ENCODE measurements at places on chromosomes 7 and 10.

DNA sequence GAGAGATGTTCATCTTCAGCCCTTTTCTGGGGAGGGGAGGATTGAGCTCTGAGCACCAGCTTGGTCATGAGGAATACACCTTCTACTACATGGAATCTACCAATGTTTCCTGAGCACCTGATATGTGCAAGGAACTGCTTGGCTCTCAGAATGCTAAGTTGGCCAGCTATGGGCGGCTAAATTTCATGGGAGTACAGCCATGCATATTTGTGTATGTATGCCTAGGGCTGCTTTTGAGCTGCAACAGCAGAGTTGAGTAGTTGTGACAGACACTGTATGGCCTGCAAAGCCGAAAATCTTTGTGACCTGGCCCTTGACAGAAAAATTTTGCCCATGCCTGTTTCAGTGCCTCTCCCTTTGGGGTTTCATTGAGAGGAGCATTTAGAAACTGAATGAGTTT, 44.9 kb downstream of the NPY start:
- DNase-seq = no peak

DNA sequence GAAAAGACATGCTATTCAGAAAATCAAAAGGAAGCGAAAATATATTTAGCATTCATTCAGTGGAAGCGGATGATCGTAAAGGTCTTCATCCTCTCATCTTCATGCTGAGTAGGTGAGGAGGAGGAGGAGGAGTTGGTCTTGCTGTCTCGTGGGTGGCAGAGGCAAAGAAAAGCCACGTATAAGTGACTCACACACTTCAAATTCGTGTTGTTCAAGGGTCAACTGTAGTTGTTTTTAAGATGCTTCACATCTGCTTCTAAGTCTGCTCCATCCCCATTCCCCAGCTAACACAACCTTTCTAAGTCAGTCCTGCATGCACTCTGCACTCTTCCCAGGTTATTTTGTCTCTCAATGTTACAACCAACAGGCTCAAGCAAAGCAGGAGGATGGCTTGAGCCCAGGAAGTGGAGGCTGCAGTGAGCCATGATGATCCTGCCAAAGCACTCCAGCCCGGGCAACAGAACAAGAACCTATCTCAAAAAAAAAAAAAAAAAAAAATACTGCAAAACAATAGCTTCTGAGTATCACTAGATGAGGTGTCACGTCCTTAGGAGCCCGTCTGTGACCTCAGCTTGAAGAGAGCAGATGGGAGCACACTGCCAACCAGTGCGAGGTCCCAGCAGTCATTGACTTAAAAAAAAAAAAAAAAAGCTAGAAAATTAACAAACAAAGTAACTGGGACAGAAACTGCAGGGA, 70.5 kb downstream of the SFMBT2 start:
- DNase-seq = no peak

DNA sequence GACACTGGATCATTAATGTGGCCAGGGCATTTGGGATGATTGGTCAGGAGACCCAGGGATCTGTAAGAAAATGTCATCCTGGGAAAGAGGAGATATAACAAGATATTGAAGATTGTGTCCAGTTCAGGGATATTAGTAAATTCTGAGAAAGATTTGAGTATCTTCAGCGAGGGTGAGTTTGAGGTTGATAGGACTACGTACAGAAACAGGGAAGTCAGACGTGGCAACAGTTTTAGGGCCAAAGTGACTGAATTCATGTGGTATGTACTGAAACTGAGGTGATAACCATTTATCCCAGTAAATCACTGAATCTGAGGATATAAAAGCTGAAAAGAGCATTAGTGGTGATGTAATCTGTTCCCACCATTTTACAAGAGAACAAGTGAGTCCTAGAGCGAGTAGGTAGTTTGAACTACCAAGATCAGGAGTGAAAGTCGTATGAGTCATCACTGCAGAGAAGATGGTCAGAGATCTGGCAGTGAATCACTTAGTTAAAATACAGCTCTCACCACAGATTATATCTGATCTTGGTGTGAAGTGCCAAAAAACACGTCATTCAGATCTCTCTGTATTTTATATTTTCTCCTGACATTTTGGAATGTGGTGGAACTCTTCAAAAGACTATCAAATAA, 220.5 kb downstream of the CDK14 start:
- DNase-seq = peak; percentile 78

GRCh38 chr10:75508814-75509306, 77.4 kb downstream of the LRMDA start:
- no peak for DNase-seq

- DNase-seq = no peak
Measured at GRCh38 chr10:71840177-71840957, 10.7 kb downstream of the PSAP start.

DNA sequence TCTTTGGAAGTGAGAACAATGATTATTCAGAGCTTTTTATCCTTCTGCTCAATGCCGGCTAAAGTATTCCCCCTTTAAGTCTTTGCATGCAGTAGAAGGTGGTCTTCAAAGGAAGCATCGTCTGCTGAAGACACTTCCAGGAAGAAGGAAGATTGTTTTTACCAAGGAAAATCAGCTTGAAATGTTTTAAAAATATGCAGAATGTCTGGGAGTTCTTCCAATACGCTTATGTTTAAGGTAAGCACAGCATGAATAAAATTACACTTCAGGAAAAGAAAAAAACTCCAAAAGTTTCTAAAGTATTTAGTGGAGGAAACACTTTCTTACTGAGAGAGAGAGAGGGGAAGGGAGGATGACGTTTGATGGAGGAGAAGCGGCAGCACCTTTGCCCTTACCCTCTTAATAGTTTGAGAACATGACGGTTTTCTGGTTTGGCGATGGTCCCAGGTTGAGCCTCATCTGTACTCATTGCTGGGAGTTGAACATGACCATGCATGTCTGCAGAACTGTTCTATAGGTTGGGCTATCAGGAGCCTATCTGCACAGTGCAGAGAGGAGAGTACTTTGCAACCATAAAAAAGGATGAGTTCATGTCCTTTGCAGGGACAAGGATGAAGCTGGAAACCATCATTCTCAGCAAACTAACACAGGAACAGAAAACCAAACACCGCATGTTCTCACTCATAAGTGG, 338.1 kb downstream of the ACTR3B start:
- DNase-seq = no peak

DNA sequence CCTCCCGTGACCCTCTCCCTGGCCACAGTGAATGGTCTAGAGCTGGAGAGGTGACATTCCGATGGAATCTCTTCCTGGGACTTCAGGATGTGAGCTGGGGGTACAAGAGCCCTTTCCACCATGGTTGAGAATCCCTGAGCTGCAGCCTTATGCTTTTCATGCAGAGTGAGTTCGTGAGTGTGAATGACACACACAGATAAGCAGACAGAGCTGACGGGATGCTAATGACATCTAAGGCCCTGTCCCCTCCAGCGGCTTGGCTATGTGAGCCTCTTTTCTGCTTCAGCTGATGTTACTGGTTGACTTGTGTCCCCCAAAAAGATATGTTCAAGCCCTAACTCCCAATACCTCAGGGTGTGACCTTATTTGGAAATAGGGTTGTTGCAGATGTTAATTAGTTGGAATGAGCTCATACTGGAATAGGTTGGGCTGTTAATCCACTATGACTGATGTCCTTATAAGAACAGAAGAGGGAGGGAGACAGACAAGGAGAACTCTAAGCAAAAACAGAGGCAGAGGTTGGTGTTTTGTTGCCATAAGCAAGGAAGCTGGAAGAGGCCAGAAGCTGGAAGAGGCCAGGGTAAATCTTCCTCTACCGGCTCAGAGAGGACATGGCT, 111.1 kb upstream of the AFAP1L2 start:
- DNase-seq = no peak

DNA sequence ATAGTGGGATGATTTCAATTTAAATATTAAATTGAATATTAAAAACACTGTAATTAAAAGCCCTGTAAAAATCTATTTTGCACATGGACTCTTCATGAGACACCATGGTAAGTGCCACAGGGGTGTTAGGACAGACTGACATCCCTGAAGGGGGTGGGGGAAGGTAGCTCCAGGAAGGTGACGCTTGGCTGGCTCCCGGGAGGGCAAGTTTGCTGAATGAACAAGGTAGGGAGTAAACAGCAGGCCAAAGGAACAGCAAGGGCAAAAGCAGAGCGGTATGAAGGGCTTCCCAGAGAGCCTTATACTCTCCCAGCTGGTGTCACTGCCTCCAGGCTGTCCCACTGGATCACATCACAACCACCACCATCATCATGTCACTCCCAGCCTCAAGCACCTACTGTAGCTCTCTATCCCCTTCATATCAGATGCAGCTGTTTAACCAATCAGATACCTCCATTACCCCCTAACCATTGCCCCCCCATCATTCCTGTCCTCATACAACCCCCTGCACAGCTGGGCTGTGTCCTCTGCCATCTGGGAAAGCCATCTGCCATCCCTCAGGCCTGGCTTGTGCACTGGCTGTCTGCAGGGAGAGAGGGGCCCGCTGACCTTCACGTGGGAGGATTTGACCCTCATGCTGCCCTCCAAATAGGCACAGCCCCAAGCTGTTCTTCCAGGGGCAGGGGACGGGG, 19.5 kb downstream of the HSPA12A start:
- DNase-seq = no peak

- DNase-seq = no peak
Measured at GRCh38 chr7:44394636-44395035, 69.2 kb upstream of the CAMK2B start.

DNA sequence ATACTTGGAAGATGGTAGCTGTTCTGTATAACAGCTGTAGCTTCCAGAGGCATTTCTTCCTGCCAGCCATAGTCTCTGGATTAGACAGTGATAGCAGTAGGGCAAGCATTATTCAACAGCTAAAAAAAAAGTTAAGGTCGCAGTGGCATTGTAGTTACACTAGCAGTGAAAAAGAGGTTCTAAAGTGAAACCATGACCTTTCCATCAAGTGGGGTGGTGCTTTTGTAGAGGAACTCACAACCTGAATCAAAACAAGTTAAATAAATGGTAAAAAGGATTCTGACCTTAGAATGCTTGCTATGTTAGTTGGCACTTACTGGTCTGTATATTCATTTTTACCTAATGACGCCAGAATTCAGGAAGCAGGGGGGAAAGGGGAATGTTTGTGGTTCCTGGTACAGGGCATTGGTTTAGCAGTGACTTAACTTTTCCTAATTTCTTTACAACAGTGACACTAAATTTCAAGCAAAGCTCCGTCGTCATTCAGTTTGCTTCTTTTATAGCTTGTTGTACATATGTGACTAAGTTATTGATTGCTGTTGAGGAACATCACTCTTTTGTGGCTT, 55.0 kb downstream of the GBF1 start:
- DNase-seq = no peak

DNA sequence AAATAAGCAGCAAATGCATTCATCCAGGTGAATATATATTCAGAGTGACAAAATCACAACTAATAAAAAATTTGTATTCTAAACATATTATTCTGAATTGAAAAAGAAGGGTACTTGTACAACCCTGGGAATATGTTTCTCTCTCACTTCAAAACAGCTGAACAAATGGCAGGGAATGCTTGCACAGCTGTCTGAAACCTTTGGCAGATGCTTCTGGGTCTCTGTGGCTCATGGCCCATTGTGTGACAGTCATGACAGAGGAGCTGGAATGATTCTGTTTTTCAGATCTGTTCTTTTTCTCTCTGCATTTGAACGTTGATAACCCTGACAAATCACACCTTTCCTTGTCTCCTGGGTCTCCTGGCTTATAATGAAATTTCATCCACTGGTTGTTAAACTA, 275.7 kb upstream of the FZD1 start:
- no peak for DNase-seq

DNA sequence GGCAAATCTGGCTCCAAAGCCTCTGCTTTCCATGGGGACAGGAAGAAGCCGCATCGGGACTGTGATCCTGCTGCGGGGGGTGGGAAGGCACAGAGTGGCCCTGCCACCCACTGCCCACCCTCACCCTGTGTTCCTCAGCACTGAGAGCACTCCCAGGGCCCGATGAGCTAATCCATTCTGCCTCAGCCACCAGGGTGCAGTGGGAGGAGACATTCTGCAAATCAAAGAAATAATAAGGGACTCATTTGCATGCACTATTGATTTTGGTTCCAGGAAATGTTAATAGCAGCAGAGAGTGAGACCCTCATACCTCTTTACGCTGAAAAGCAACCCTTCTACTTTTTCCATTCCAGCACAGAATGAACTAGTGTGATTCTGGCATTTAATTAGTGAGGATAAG, 572.8 kb downstream of the INHBA start:
- no peak for DNase-seq

DNA sequence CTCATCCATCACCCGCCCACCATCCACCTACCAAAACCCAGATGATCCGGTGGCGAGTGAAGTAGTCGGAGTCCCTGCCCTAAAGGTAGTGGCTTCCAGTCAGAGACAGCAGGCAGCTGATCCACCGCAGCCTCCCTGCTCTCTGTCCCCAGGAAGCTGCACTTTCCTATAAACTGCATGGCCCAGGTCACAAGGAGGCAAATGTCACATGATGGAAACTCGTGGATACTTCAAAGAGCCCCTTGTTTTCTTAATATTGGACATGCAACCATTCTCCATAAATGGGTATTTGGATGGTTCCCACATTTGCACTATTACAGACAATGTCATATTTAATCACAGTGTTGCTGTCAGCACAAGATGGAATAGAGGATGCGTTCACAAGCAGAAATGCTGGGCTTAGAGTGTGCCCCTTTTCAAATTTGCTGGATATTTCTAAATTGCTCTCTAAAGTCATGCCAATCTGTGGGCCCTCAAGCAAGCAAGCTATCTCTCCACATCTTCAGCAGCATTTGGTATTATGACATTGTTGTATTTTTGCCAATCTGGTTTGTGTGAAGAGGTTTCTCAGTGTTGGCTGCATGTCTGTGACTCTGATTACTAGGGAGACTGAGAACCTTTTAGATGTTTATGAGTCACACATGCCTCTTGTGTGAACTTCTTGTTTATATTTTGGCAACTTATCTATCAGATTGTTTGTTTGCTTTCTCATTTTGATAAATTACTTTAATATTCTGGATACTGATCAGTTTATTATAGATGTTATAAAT, 822.0 kb downstream of the TNS3 start:
- DNase-seq = no peak

GRCh38 chr10:120656107-120656506, 195.1 kb upstream of the WDR11 start:
- DNase-seq = no peak

GRCh38 chr10:22345301-22346095, at the start of gene SPAG6:
SPAG6 (plus strand) TSS chr10:22345496; CDS start chr10:22345612, 116 bp downstream.
- peak; percentile 59 for DNase-seq

- DNase-seq = no peak
Measured at GRCh38 chr10:121307411-121307980, 290.7 kb downstream of the FGFR2 start.

DNA sequence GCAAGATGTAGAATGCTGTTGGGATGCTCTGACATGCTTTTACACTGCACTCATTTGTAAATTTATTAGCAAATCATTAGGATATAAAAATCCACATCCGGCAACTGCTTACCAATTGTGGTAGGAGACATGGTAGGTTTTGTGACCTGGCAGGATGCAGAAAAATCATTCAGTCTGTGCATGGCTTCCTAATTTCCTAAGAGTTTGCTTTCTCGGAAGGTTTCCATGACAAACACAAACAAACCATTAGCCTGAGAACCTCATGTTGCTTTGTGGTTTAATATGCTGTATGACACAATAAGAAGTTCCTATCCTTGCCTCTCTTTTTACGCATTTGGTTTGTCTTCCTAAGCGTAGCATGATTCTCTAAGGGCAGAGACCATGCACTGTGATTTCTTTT, 14.7 kb upstream of the LMBR1 start:
- no peak for DNase-seq
